Stimulated activated CD4-positive, alpha-beta T cell treated with anti-CD3 and anti-CD28 coated beads, TNF-alpha, amount 100 ng/mL, for 4 hours (primary cell): ENCODE measurements at places on chromosomes 3 and 15.

GRCh38 chr3:106014518-106014917, 145.7 kb upstream of the CBLB start:
- no peak for DNase-seq

DNA sequence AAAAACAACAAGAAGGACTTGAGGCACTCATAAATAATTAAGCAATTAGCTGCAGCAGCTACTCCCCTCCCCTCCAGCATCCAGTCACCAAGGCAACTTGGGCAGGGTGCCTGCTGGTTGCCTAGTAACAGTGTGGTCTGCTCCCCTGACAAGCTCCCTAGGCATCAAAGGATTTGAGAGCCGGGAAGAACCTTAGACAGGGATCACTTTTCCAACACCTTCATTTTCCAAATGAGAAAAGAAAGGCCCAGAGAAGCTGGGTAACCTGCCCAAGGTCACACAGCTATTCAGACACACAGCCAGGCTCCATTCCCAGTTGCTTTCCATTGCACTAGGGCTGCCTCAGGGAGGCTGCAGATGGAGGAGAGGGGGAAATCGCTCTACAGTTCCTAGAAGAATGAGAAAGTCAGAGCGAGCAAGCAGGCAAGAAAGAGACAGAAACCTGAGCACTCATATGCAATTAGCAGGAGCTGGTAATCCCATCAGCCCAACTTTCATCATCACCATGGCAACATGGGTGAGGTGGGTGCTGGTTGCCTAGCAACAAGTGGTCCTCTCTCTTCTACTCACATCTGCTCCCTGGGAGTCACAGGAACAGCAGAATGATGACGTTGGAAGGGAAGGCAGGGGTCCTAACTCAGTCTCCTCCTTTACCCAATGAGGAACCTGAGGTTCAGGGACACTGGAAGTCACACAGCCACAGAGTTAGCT, 3.6 kb upstream of the EIF4E3 start:
- no peak for DNase-seq

DNA sequence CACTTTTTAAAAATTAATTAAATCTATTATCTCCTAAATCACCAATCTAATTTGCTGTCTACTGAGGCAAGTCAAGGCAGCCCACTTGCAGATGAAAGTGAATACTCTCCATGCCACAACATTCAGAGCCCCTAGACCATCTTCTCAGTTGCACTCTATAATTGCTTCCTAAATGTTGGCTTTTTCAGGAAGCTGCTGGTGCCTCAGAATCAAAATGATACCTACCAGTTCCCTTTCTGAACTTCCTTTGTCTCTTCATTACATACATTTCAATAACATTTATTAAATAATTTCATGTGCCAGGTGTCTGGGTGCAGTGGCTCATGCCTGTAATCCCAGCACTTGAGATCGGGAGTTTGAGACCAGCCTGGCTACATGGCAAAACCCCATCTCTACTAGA, 124.1 kb downstream of the SERPINI1 start:
- no peak for DNase-seq

GRCh38 chr3:126263539-126263938, 83.2 kb upstream of the ALDH1L1 start:
- no peak for DNase-seq

- no peak for DNase-seq
These were observed 30.3 kb upstream of the GADL1 start for GRCh38 chr3:30924763-30925162.

DNA sequence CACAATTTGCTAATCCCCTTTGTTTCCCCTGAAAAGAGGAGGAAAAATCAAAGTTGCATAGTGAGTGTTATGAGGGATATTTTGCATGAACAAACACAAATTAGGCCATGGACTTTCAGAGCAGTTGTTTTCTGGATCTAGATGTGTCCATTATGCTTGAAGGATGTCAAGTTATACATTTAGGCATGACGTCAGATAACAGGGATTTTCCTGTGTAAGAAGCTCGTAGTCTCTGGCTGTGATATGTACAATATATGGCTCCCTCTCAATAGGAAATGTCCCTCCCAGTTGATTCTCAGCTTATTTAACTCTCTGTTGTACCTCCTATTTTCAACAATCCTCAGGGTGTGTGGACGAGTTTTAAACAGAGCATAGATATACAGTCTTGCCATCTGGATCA, 171.0 kb downstream of the RBMS3 start:
- DNase-seq: no peak

- DNase-seq: no peak
These were observed 712 bp upstream of the MME start for GRCh38 chr3:155079468-155079745.

GRCh38 chr15:73905225-73905827, 20.9 kb upstream of the LOXL1 start:
- DNase-seq: no peak
